ENCODE measurements at places on chromosomes 5 and 9.

DNA sequence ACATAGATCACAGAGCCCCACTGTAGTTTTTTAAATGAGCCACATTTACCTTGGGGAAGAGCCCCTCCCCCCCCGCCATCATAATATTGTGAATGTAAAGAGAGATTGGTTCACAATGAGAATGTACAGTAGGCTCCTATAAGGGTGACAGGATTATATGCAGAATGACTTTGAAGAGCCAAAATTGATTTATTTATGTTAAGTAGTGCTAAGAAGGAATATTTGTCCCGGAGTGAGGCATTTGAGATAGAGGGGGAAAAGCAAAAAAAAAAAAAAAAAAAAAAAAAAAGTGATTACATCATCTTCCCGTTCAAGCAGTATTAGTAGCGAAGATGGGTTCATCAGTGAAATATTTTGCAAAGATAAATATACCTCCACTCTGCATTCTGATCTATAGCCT lies 73.9 kb downstream of the PIK3R1 start:
- DNase-seq = no peak

DNA sequence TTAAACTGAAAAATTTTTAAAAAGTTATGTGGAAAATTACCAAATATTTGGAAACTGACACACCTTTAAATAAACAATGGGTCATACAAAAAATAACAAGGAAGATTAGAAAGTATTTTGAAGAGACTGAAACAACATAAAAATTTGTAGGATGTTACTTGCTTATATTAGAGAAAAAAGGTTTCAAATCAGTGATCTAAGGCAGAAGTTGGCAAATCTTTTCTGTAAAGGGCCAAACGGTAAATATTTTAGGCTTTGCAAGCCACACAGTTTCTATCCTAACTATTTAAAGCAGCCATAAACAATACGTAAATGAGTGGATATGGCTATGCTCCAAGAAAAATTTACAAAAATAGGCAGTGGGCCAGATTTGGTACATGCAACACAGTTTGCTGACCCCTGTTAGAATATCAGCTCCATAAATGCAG lies 81.3 kb downstream of the OXCT1 start:
- peak; percentile 76 for DNase-seq

DNA sequence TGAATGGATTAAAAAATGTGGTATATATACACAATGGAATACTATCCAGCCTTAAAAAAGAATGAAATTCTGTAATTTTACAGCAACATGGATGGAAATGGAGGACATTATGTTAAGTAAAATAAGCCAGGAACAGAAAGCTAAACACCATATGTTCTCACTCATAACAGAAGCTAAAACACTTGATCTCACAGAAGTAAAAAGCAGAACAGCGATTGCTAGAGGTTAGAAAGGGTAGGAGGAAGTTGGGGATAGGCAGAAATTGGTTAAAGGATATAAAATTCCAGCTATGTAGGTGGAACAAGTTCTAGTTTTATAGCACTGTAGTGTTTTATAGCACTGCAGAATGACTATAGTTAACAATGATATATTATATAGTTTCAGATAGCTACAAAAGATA lies 15.8 kb downstream of the MARCHF3 start:
- no peak for DNase-seq

DNA sequence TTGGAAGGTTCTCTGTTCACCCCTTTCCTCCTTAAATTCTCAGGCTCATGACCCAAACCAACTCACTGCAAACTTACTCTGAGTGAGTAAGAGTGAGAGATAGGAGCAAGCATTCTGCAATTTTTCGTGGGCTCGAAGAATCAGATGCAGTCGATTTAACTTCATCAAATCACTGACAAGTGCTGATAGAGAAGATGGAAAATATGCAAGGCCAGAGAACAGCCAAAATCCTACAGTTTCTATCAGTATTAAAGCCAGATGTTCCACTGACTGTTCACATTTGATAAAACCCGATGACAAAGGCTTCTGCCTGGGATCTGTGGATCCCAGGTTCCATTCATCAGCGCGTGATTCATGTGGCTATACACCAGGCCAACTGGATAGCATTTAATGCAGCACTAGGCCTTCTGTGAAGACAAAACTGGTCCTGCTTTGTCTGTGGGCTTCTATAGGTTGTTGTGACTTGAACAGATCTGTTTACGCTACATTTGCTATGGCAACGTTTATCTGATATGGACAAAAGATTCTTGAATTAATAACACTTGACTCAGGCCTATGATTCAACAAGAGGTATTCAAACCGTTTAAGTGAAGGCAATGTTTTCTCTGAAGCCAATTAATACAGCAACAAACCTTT lies 251.2 kb downstream of the NFIB start:
- peak; percentile 91 for DNase-seq

DNA sequence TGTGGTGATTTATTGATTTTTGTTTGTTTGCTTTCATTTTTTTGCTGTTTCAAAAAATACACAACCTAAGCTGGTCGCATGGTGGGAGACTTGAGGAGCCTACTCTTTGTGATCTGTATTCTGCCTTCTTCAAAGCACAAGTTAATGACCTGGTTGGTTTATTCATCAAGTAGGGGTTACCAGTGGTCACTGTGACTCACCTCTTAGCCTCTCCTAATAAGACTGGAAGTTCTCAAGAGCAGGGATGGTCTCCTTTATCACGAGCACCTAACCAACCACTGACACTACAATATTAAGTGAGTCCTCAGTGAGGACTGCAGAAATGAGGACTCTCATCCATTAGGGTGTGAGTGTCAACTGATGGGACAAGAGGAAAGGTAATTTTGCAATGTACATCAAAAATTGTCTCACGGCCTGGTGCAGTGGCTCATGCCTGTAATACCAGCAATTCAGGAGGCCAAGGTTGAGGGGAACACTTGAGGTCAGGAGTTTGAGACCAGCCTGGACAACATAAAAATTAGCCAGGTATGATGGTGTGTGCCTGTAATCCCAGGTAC lies 13.6 kb upstream of the MTMR12 start:
- peak; percentile 53 for DNase-seq

- DNase-seq = peak; percentile 25
Observed at GRCh38 chr9:34125681-34126206, 754 bp downstream of the DCAF12 start.

DNA sequence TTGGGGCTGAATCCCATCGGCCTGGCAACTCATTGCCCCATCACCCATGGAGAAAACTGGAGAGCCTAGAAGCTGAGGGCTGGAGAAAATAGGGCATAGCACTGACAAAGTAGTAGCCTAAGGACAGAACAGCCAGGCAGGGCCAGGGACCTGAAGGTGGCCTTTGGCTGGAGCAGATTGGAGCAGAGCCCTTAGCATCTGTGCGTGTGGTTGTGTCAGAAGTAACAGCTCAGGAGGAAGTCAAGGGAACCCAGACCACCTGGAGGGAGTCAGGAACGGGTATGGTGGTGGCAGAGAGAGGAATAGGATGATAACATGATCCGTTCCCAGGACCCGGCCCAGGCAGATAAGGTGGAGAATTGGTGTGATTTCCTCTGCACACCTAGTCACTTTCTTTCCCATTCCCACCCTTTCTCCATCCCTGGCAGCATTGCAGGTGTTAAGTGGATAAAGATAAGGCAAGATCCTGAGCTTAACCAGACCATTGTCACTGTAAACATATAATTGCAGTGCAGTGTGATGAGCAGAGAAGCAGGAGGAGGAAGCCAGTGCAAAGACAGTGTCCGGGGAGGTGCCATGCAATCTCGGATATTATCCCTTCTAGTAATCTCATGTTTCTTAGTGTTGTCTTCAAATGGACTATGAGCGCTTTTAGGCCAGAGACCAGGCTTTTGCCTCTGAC lies 67.0 kb downstream of the NDFIP1 start:
- no peak for DNase-seq

DNA sequence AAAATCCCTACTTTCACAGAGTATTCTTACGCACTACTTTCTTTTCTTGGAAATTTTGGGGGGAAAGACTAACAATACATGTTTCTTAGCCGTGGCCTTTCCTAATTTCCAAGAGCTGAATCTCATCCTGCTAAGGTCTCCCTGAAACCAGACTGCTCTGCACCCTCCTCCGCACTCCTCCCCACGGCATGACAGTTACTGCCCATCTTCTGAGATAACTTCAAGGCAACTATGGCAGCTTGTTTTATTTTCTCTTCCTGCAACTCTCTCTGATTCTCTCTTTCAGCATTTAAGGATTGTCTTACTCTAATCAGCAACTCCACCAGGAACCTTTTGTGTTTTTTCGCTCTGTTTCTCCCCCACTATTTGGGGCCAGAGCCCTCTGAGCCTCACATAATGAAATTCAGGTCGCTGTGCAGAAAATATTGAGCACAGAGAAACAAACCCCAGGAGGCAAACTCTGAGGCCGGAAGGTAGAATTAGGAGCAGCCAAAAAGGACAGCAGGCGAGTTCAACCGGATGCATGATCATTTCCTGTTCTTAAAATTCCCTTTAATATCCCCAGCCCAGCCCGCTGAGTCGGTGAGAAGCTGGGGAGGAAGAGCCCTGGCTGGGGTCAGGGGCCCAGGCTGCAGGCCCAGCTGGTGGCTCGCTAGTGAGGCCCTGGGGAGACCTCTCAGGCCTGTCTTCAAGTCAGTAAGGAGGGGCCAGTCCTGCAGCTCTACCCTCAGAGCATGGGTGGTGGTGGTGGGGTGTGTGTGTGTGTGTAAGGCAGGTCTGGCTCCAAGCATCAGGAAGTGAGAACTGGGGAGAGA lies 213.6 kb upstream of the S1PR3 start:
- peak; percentile 51 for DNase-seq

GRCh38 chr5:169527863-169528262 lies 55.7 kb upstream of the SPDL1 start:
- DNase-seq = peak; percentile 55

- peak; percentile 32 for DNase-seq
Observed at GRCh38 chr9:5773324-5773999, 59.5 kb downstream of the ERMP1 start.

DNA sequence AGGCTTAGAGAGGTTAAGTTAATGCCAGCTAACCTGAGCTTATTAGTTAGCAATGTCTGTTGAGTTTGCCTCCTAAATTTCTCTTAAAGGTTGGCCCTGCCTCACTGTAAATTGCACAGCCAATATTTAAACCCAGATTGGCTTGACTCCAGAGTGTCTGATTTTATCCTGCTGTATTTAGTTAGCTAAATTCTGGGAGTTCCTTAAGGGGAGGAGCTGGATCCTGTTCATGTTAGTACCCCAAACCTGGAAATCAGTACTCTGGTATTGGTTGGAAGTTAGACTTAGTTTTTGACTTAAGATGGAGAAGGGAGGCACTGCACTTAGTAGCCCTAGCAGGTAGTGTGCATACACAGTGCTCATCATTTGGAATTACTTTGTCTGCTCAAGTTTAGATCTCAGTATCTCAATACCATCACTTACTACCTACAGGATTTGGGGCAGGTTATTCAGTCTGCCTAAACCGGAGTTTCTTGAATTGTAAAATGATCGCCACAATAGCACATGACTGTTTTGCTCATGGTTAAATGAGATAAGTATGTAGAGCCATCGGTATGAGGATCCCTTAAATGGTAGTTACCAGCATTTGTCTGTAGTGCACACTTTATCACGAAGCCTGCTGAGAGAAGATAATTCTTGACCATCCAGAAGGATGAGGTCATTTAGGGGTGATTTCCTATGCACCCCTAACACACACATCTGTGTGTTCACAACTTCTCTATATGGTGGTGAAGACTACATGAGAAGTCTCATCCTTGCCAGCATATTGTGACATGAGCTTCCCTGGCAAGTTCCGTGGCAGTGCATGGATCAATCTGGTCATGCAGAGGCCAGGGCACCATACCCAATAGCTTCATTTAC lies 264.8 kb upstream of the TRIM32 start:
- no peak for DNase-seq

DNA sequence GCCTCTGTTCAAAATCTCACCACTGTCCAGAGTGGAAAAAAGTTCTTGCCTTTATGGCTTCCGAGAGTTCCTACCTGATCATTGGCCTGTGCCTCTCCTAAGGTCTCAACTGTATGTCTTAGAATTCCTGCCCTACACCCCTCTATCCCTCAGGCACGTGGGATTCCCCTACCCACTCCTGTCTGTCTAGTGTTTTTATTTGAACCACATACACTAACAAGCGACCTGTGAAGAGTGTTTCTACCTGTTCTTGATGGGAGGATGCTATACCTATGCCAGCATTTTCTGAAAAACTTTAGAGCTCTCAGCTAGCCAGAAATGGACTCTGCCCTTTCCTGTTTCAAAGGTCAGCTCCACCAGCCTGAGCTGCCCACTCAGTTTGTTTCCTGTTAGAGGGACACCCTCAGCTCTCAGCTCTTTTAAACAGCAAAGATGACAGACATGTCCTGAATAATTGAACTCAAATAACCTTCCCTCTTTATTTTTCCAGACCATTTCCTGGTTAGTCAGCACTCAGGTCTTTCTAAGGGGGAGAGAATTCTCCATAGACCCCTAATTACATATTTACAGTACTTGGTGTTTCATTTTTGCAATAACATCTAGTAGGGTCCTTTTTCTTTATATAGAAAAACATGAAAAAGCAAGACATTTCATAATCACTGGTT lies 214.8 kb downstream of the AOPEP start:
- no peak for DNase-seq

- peak; percentile 72 for DNase-seq
Observed at GRCh38 chr9:32487981-32488380, 38.0 kb downstream of the RIGI start.

- peak; percentile 8 for DNase-seq
Observed at GRCh38 chr5:159824188-159825161, 91.8 kb upstream of the ADRA1B start.

DNA sequence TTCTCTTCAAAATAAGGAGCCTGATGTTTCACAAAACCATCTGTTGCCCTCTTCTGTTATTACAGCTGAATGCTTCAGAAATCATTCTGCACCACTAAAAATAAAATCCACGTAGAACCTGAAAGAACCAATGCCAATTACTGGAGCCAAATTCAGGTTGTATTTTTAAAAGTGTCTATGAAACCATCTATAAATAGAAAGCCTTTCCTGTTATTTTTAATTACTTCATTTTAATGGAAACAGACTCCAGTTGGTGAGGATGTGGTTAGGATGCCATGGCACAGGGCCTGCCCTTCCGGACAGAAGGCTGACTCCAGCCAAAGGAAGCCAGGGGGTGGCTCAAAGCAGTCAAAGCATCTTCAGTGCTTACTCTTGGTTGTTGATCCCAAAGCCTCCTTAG lies 119.8 kb downstream of the TENT4A start:
- no peak for DNase-seq

- DNase-seq = no peak
Observed at GRCh38 chr9:72278959-72279358, 86.0 kb downstream of the ZFAND5 start.
